ENCODE measurements at places on chromosomes 4 and X.

GRCh38 chr4:53015681-53016080 is 153.6 kb downstream of the RASL11B start:
- DNase-seq = no peak

DNA sequence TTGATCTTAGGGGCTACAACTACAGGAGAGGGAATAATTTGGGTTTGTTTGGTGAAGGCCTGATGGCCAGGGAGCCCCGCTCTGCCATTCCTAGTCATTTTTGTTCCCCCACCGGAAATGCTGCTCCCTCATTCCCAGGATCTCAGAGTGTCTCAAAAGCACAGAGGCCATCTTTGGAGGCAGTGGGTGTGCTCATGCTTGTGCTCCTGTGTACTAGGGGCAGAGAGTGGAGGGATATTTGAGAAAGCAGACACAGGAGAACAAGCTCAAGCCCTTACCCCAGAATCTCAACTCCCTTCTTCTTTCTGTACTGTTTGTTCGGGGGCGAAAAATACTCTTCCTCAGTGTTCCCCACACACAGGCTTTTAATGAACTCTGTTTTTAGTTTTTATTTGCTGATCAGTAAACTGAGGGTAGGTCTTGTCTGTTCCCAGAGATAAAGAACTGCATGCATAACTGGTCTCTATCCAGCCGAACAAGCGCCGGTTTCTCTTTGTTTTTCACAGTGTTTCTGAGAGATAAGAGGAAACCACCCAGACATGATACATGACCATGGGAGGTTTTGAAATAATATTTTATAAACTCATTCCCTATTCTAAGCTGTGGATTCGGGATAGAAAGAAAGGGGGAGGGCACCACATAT is 32.9 kb upstream of the XK start:
- no peak for DNase-seq

DNA sequence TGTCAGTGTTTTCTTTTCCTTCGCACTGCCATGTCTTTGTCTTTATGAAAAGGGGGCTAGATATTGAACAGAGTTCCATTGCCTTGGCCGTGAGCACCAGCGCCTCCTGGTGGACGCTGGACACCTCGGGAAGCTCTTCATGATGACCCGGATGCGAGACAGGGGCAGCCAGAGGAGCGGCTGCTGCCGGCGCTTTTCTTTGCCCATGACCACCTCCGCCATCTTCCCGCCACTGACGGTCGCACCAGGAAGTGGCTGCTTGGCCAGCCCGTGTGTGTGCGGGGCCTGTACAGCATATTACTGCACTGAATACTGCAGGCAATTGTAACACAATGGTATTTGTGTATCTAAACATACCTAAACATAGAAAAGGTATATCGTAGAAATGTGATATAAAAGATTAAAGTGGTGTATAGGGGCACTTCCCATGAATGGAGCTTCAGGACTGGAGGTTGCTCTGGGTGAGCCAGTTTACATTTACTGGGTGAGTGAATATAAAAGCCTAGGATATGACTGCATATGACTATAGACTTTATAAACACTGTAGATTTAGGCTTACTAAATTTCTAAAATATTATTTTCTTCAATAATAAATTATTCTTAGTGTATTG is 15.8 kb upstream of the GRIA2 start:
- DNase-seq = no peak

- no peak for DNase-seq
Observed at GRCh38 chrX:148574237-148574973, 74.0 kb downstream of the AFF2 start.

DNA sequence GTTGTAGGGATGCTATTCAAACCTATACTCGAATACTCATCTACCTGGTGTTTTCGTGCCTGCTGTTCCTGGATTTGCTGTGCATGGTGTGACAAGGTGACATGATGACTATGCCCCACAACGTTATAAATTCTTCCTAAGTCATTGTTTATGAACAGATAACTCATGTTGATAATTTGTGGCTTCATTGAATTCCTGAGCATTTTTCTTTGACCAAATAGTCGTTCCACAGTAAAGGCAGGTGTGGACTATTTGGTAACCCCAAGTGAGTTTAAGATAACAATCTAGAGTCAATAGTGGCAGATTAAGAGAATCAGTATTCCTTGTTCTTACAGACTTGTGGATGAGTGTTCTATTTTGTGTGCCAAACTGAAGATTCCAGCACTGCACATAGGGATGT is 59.9 kb downstream of the SNX25 start:
- no peak for DNase-seq

DNA sequence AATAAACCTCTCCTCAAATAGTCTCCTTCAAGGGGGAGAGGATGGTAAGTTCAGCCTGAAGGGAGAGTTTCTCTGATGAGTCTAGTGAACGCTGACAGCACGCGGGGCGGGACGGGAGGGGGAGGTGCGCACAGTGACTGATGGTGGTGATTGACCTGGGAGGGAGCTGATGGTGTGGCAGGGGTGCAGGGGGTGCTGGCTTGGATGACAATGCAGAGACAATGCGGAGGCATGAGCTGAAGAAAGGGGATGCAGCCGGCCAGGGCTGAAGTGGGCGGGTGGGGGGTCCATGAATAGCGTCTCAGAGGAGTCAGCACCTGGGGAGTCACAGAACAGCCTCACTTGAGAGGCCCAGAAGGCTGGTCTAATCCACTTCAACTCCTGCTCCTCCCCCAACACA is 142.5 kb upstream of the PJA1 start:
- DNase-seq = no peak

DNA sequence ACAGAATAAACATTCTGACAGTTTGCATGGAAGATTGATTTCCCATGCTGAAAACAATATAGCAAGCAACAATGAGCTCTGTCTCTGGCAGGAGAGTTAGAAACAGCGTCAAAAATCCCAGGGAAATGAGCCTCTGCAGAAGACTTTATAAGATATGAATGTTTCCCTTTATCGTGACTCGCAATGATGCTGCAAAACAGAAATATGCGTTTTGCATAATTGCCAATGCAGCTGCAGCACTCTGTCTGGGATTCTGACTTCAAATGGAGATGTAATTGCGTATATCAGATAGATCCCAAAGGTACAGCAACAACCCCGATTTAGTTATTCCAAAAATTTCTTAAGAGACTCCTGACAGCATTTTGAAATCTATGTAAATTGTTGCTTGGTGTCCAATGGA is 702.4 kb upstream of the EPHA5 start:
- no peak for DNase-seq
